Suppressor macrophage treated with lipopolysaccharide for 1 hour (primary cell): ENCODE measurements at places on chromosomes 7 and 10.

DNA sequence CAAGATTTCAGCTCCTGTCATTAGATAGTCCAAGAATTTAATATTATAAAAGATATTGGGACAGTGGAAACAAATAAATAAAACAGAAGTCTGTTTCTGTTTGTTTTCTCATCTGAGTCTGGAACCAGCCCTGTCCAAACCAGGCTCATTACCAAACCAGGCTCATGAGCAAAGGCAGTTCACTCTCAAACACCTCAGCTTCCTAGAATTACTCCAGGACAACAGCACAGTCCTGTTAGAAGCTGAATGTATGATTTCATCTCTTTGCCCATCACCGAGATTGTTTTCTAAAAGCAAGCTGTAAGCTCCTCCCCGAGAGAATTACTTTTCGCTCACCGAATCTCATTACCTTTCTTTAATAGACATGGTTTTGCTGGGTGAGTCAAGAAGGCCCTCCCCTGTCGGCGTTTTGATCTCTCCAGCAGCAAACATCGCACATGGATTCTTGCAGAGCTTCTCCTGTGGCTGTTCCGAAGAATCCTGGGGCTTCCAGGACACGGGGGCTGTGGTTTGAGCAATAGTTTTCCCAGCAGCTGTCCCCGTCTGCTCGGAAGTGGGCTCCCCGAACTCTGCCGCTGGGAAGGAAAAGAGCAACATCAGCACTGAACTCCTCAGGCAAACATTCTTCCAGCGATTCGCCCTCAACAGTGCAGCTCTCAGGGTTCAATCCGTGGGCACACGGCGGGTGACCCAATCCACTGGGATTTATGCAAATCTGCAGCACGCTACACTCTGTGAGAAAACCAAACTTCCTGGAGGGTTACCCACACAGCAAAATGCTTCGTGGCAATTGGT lies 112.5 kb downstream of the SVIL start:
- DNase-seq: no peak

DNA sequence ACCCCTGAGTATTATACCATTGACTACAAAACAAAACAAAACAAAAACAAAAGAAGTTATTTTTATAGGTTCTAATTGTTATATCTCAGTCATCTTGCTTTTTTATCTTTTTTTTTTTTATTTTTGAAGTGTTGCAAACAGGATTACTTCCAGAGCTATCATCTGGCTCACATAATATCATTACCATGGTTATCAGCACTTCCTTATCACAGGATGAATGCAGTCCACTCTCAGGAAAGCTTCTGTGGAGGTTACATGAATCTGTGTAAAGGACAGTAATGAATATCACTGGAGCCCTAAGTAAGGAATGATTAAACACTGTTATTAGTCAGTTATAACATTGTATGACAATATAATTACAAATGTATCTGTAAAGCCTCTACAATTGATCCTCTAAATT lies 451.5 kb downstream of the PLXDC2 start:
- DNase-seq: no peak

GRCh38 chr10:4459531-4459930 lies 366.5 kb upstream of the AKR1E2 start:
- peak; percentile 2 for DNase-seq

- DNase-seq: no peak
These were observed 90.1 kb downstream of the GRM3 start for GRCh38 chr7:86733783-86734182.

DNA sequence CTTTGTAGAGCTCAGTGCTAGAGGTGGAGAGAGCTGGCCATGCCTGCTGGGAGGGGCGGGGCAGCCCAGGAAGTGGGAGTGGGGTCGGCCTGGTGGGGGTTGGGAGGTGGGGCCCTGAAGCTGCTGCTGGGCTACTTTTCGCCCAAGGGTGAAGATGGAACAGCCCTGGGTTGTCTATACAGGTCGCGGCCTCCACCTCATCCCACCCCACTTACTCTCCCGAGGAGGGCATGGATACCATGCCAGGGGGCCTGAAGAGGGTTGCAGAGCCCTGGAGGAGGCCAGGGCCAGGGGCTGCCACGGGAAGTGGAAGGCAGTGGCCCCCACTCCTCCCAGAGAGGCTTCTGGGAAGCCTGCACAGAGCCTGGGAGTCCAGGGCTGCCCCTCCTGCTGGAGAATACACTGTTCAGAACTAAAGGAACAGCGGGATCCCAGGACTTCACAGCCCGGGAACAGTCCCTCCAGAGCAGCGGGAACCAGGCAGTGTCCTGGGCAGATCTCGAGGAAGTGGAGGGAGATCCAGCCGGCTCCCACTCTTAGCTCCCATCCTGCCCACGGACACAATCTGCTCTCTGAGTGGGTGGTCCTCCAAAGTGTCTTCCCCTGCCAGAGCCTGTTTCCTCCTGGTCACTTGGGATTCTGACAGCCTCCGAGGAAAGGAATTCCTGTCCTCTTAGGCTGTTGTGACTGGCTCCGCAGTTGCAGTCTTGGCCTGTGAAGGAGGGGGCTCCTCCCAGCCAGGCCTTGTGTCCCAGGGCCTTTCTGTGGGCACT lies 23.5 kb downstream of the MAT1A start:
- no peak for DNase-seq

DNA sequence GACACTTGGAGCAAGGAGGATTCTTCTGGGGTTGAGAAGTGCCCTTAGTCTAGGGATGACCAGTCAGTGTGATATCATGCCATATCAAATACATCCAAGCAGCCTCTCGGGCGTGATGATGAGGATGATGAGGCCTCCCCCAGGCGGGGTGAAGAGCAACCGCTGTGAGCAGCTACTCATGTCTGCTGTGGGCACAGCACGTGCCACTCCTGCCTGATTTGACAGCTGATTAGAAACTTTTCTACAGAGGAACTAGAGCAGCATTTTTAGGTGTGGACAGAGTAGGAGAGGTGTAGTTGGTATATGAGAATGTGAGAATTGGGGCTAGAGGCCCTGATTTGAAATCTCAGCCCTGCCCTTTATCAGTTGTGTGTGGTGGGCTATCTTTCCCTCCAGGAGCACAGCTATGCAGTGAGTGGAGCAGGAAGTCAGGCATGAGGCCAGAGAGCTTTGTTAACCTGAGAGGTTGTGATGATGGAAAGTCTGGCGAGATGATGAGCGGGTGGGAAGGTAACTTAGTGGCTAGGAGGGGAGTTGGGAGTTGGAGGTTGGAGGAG lies 49.6 kb upstream of the COBL start:
- no peak for DNase-seq

GRCh38 chr7:41886901-41887311 lies 184.0 kb upstream of the INHBA start:
- no peak for DNase-seq

- DNase-seq: no peak
These were observed 27.1 kb upstream of the STOX1 start for GRCh38 chr10:68800211-68800610.

GRCh38 chr10:132521466-132522102 lies 16.0 kb upstream of the INPP5A start:
- no peak for DNase-seq

GRCh38 chr7:90709501-90710465 lies 113.7 kb downstream of the CDK14 start:
- DNase-seq: no peak

DNA sequence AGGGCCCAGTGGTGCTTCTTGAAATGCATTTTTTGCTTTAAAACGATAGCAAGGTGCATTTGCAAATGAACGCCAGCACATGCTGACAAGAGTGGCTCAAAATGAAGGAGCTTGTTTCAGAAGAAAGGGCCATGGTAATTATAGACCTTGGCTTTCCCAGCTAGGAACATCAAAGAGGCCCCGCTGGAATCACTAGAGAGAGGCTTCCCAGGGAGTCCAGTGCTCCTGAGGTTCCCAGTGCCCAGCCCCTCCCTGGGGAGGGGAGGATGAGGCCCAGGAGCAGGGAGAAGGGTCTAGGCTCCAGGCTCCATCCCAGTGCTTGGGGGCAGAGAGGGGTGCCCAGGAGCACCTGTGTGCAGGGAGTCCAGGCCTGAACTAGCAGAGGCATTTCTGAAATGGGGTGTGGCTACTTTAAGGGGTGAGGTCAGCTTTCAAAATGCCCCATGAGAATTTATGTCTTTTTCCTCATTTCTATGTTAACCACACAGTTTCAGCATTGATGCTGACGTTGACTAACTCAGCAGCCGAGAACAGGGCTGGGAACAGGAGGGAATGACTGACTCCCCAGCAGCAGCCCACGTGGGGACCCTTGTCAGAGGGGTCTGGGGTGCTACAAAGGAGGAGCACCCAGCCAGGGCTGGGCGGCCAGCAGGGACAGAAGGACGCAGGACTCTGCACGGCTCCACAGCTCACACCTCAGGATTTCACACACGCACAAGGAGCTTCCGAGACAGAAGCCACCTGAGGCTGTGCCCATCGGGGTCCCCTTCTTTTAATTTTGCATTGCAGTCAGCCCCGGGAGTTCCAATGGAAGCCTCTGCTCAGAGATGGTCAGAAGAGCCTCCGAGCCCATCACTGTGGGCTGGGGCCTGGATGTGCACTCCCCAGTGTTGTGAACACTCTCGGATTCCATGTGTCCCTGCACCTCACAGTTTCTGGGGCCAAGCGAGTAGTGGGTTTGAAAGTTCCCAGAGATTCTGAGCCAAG lies 570.2 kb downstream of the PTPRN2 start:
- DNase-seq: no peak

- no peak for DNase-seq
These were observed 72.1 kb downstream of the ARMC3 start for GRCh38 chr10:22999942-23000341.

DNA sequence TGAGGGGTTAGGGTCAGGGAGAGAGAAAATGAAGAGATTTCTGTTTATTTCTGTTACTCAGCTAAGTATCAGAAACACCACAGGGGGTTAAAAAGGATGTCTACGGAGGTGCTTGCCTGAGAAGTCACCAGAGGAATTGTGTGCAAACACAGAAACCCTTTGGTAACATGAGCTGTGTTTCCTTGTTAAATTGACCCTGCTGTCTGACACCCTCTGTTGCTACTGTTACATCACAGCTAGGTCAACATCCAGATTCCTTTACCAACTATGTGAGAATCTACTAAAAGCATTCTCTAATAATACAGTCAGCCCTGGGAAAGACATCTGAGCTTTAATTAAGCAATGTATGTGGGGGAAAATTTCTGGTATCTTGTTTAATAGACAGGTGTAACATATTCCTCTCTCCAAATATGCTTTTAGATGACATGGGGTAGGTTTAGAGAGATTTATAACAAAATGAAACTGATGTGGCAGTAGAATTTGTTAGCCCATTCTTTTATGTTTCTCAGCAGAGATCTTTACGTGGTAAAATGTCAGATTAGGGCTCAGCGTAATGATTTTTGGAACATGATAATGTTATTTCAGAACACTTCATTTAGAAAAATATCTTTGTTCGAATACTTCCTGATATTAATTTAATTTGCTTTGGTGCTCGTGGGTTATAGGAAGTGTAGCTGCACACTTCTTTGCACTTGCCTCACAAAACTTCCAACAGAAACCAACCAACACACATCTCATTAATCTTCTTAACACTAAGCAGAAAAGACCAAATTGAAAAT lies 168.0 kb upstream of the AHR start:
- DNase-seq: no peak

DNA sequence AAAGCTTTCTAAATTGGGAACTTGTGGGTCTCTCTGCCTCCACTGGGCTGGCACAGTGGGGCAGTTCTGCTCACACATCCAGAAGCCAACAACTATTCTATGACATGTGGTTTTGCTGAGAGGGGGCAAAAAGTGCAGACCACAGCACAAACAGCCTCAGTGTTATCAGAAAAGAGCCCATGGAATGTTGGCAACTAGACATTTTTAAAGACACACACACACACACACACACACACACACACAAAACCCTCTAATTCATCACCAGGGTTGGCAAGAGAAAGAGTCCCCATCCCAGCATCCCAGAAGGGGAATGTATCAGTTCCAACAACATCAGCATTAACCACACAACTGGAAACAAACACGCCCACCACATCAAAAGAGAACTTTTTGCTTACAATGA lies 117.1 kb downstream of the FGFR2 start:
- no peak for DNase-seq

- DNase-seq: peak; percentile 28
These were observed 2.3 kb upstream of the SH2B2 start for GRCh38 chr7:102284399-102284798.

DNA sequence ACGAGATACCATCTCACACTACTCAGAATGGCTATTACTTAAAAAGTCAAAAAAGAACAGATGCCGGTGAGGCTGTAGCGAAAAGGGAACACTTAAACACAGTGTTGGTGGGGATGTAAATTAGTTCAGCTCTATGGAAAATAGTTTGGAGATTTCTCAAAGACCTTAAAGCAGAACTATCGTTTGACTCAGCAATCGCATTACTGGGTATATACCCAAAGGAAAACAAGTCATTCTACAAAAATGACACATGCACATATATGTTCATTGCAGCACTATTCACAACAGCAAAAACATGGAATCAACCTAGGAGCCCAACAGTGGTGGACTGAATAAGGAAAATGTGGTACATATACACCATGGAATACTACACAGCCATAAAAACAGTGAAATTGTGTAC lies 56.9 kb downstream of the SAMD9 start:
- no peak for DNase-seq

DNA sequence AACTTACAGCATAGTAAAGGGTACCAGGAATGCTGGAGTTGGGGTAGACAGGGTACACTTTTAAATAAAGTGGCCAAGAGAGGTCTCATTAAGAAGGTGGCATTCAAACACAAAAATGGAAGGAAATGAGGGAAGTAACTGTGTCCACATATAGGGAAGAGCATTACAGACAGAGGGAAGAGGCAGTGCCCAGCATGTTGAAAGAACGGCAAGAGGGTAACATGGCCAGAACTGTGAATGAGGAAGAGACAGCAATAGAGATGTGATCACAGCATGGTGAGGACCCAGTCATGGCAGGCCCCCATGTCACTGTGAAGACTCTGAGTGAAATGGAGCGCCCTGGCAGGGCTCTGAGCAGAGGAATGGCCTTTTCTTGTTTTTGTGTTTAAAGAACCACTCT lies 35.1 kb upstream of the ZNRF2 start:
- peak; percentile 65 for DNase-seq

DNA sequence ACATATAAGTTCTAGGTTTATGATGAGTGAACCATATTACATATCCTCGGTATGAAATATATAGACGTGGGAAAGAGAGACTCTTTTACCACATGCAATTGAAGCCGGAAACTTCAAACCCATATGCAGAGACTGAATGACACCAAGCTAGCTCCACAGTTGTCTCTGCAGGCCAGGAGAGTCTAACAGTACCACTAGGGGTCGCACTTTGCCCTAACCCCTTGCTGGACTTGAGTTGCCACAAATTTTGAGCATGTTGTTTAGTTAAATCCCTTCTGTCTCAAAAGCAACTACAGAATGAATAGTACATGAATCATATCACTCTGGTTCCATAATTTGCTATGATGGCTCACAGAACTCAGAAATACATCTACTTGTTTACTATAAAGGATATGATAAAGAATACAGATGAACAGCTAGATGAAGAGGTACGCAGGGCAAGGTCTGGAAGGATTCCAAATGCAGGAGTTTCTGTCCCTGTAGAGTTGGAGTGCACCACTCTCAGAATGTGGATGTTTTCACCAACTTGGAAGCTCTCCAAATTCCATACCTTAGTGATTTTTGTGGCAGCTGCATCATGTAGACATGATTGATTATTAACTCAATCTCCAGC lies 112.4 kb upstream of the YAE1 start:
- peak; percentile 66 for DNase-seq

- no peak for DNase-seq
These were observed 20.7 kb downstream of the WAPL start for GRCh38 chr10:86500846-86501245.
